ENCODE measurements at places on chromosomes 6 and 20. TPM values are rescaled to one million over a fixed set of nuclear protein-coding genes. Genes with fewer than 3 reads are reported as not detected.

NELFE gene
- 63.3 TPM for total RNA-seq

CFAP61 gene
- not detected for total RNA-seq

C20orf202 gene
- total RNA-seq = not detected

RNF144B gene
- total RNA-seq = 13.5 TPM

RNF182 gene
- total RNA-seq = 0.15 TPM

FLRT3 gene
- not detected for total RNA-seq

PHACTR3 gene
- total RNA-seq = not detected

PLN gene
- total RNA-seq = not detected

CLPSL2 gene
- total RNA-seq = not detected

SCRT2 gene
- total RNA-seq = not detected

LST1 gene
- total RNA-seq = 8.4 TPM

PRPH2 gene
- not detected for total RNA-seq

ADGRF5 gene
- not detected for total RNA-seq

KIFC1 gene
- total RNA-seq = 1.9 TPM

SNX3 gene
- total RNA-seq = 133 TPM

AKAP12 gene
- 0.69 TPM for total RNA-seq

KIF3B gene
- total RNA-seq = 28.4 TPM

PACRG gene
- not detected for total RNA-seq

RAET1G gene
- not detected for total RNA-seq

CCN6 gene
- not detected for total RNA-seq

FIG4 gene
- total RNA-seq = 19.8 TPM

CTAGE9 gene
- total RNA-seq = not detected

BANF2 gene
- total RNA-seq = not detected

GGT7 gene
- 20.6 TPM for total RNA-seq

TFAP2C gene
- not detected for total RNA-seq

DZANK1 gene
- total RNA-seq = 6.0 TPM

ME1 gene
- total RNA-seq = not detected

All from activated B cell treated with CpG ODN at 0.5 μM for 24 hours (primary cell).